ENCODE measurements at places on chromosomes 2 and 18.

- no peak for DNase-seq
These were observed 73.6 kb upstream of the RGPD5 start for GRCh38 chr2:109720380-109721106.

GRCh38 chr2:74927621-74928020, 30.8 kb upstream of the POLE4 start:
- DNase-seq, result no peak

DNA sequence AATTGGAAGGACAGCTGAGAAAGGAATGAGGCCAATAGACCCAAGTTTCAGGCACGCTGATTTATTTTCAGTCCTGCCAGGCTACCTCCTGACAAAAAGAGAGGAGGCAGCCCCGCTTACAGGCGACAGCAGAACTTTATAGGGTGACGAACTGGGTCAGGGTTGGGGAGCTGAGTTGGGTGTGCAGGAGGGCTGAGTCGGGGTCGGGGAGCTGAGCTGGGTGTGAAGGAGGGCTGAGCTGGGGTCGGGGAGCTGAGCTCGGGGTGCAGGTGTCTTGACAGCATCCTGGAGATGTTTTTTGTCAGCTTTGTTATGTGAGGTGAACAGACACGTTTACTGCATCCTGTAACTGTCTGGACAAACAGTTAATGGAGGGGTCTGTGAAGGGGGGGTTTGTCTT, 342.2 kb downstream of the ADCYAP1 start:
- no peak for DNase-seq

- no peak for DNase-seq
These were observed 104.6 kb upstream of the EML6 start for GRCh38 chr2:54618646-54619565.

- no peak for DNase-seq
These were observed 8.8 kb upstream of the IFIH1 start for GRCh38 chr2:162327134-162327769.

DNA sequence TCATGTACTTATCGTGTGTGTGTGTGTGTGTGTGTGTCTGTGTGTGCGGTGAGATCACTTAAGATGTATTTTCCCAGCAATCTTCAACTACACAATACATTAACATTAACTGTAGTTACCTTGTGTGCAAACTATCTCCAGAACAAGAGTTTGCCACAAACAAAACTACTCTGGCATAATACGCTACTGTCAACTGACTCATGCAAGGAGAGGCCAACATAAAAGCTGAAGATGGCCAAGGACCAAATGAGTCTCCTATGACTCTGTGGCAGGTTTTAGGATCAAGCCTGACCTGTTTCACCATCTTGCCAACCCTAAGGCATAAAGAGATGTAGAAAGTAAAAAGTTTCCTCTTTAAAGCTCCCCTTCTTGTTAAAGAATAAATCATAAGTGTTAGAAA, 20.1 kb downstream of the CYB5A start:
- no peak for DNase-seq

GRCh38 chr2:10591207-10591606, 98.6 kb downstream of the NOL10 start:
- no peak for DNase-seq

DNA sequence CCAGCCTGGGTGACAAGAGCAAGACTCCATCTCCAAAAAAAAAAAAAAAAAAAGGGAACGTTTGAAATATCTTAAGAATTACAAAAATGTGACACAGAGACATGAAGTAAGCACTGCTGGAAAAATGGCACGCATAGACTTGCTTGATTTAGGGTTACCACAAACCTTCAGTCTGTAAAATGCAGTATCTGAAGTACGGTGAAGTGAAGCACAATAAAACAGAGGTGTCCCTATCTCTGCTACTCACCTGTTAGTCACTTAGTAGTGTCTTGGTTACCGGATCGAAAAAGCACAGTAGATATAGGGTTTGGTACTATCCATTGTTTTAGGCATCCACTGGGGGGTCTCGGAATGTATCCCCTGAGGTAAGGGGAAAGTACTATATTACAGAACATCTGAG, 11.6 kb upstream of the GREB1L start:
- no peak for DNase-seq

- DNase-seq, result peak; percentile 60
These were observed 89.7 kb downstream of the KCTD1 start for GRCh38 chr18:26458526-26459232.

- no peak for DNase-seq
These were observed 408.9 kb downstream of the PLCL1 start for GRCh38 chr2:198213253-198213652.

- DNase-seq, result no peak
These were observed 409.8 kb upstream of the SMIM21 start for GRCh38 chr18:75837316-75837715.

DNA sequence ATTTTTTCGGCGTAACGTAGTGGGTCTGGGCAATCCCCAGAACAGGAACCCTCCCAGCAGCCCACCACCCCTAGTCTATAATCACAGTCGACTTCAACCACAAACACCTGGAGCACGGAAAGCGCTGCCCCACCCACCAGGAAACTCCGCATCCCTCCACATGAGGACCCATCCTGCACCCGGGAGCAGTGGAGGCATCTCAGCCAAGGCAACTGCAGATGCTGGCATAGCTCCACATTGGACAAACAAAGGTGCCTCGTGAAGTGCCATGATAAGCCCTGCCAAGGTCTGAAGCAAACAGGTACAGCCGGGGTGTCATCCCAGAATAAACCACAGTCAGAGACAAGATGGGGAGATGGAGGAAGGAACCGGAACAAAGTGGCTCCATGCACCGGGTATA, 24.3 kb upstream of the COPS8 start:
- DNase-seq, result no peak

DNA sequence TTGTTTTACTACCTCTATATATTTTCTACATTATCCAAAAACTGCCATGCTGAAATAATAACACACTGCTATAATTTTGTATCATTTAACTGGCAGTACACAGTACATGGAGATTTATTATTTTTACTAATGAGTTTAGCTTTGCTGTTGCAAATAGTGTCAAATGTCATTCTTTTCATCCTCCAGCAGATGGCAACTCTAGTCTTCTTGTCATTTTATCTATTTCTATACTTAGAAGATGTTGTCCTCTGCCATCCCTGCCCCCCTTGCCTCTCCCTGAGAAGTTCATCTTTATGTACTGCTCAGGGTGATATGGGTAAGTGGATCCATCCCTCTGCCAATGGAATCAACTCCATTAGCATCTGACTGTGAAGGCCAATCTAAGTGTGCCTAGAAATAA, 21.7 kb upstream of the LRRTM1 start:
- no peak for DNase-seq

- DNase-seq, result no peak
These were observed 197.2 kb upstream of the HNRNPA3 start for GRCh38 chr2:177015356-177015923.

DNA sequence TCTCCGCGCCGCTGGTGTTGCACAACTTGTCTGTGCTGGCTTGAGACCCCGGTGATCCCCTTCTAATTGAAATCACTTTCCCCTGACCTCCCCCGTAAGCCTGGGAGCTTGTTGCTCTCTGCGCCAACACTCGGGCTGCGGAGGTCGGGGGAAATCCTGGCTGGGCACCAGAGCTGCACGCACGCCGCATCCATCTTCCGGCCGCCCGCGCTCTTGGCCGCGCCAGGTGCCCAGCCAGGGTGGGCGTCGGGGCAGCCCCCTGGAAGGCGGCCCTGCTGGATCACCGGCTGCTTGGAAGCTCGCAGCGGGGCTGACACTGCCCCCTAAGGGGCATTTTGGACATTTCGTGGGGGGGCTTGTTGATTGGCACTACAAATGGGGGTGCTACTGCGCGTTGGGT, 280.3 kb upstream of the SKOR2 start:
- DNase-seq, result no peak

DNA sequence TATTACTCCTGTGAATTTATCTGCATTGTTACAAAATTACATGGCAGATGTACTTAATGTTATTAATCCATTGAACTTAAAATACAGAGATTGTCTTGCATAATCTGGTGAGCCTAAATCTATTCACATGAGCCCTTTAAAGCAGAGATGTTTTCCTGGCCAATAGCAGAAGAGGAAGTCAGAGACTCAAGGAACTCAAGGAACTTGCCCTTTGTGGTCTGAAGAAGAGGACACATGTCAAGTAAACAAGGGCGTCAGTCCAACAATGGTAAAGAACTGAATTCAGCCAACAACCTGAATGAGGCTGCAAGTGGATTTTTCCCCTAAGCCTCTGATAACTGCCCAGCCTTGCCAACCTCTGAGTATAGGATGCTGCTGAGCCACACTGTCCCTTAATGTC, 356.3 kb upstream of the PKDCC start:
- DNase-seq, result peak; percentile 31

DNA sequence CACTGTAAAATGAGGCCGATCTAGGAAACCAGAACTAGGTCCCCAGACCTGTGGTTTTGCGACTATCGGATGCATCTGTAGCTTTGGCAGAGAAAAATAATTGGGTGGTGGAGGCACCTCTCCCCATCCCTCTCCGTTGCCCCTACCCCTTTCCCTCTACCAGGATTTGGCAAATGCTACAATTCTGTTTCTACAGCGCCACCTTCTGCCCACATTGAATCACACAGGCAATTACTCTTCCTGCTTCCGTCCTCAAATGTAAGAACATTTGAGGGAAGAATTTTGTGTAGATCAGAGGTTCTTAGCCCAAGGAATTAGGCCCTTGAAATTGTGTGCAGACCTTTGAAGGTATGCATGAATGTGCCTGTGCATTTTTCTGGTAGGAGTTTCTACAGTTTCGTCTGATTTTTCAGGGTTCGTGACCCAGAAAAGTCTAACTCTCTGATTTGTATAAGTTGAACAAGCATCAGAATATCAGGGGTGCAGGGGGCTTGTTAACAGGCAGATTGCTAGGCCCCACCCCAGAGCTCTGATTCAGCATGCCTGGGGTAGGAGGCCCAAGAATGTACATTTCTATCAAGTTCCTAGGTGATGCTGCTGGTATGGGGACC, 11.2 kb downstream of the ATP6V1B1 start:
- peak; percentile 7 for DNase-seq

- no peak for DNase-seq
These were observed 142.3 kb upstream of the BOD1L2 start for GRCh38 chr18:57004366-57005121.

- DNase-seq, result no peak
These were observed 51.1 kb downstream of the MYO5B start for GRCh38 chr18:50143886-50144285.

GRCh38 chr2:238369591-238370040, 49.3 kb downstream of the TRAF3IP1 start:
- DNase-seq, result no peak

- DNase-seq, result no peak
These were observed 9.2 kb downstream of the FKBP1B start for GRCh38 chr2:24058564-24059271.

GRCh38 chr2:208112969-208113368, 11.4 kb downstream of the CRYGD start:
- no peak for DNase-seq

- DNase-seq, result no peak
These were observed 27.1 kb upstream of the SOX11 start for GRCh38 chr2:5665066-5665465.

DNA sequence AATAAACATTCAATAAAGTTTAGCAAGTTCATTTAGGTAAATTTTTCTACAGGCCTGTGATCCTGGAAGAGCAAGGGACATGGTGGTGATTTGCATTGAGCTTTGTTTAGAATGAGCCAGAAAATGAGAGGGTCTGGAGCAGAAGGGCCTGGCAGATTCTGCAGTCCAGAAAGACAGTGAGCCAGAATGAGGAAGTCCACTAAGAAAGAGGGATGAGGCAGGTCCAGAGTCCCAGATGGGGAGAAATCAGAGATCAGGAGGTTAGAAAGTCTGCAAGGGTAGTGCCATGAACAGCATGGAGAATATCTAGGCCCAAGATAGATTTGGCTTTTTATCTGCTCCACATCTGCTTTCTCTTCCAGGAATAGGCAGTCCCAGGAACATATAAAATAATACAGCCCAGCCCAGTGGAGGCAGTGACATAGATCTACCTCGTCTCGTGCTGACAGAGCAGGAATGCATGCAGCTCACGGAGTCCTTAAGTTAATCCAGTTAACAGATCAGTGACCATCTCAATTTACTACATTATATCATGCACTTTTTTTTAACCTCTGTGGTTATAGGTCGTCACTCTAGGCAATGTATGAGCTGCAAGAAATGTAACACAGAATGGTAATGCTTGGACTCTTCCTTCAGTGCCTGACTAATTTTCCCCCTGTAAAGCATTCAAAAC, 429.0 kb downstream of the SUCLG1 start:
- no peak for DNase-seq

- no peak for DNase-seq
These were observed 12.6 kb downstream of the MBP start for GRCh38 chr18:77119851-77120491.

DNA sequence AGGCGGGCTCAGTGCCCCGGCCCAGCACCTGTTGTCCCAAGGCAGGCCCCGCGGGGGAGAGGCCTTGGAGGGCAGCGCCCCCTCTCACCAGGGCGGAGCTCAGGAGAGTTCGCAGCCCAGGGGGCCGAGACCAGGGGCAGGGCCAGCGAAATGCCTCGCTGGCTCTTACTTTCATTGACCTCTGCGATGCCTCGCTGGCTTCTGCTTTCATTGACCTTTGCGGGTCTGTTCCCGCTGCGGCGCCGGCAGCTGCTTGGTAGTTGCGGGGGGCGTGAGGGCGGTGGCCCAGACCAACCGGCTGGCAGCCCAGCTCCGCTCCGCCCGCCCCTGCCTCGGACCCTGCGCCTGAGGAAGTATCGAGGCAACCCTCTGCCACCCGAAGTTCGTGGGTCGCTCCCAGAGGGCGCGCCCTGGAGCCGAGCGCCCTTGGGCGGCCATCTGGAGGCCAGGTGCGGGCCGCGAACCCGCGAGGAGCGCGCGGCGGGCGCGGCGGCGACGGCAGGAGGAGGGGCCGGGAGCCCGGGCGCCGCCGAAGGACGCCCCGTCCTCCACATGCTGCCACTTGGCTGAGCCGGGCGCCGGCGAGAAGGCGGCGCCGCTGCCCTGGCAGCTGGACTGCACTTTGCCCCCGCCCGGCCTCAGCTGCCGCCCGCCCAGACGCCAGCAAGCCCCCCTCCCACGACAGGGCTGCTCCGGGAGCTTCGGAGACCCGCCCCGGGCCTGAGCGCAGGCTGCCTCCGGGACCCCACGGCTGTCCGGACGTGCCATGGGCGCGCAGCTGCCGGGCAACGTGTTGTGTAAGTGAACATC, 118.0 kb upstream of the MSTN start:
- DNase-seq, result peak; percentile 74

DNA sequence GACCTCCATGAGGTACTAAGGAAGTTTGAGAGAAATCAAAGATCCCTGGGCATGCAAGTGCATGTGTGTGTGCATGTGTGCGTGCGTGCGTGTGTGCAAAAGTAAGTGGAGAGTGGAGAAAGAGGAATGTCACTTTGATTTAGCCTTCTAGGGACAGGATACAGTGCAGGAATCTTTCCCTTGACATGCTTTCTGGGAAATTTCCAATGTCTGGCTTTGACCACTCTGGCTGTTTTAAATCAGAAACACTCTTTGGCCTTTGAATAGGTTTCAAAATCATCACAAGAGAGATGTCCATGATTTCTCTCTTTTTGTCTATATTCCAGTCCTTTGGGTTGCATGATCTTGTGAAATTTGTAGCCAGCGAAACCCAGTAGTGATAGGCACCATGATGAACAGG, 162.0 kb downstream of the ALK start:
- no peak for DNase-seq

- no peak for DNase-seq
These were observed 4.4 kb upstream of the ZEB2 start for GRCh38 chr2:144524118-144525009.

GRCh38 chr2:97660775-97661389, 3.0 kb downstream of the ACTR1B start:
- DNase-seq, result no peak

GRCh38 chr2:189298481-189298880, 118.9 kb upstream of the COL5A2 start:
- DNase-seq, result no peak
